ENCODE measurements at places on chromosomes 4 and X.

DNA sequence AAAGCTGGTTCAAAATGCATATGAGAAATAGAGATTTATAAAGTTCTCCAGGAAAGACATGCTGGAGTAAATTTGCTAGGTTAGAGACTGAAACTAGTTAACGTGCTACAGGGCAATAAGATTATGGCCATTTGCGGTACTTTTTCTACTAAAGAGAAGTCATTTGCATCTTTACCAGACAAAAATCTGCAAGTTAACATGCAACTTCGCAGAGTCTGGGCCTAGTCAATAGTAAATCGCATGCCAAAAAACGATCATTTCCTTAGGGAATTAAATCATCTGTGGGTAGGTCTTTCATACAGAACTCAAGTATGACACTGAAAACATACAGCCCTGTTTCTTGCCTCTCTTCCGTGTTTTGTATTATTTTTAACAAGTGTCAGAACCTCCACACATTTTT, 32.8 kb upstream of the REST start:
- DNase-seq: no peak

GRCh38 chrX:119605464-119606279, 552 bp downstream of the NKRF start:
- DNase-seq: peak; percentile 0

DNA sequence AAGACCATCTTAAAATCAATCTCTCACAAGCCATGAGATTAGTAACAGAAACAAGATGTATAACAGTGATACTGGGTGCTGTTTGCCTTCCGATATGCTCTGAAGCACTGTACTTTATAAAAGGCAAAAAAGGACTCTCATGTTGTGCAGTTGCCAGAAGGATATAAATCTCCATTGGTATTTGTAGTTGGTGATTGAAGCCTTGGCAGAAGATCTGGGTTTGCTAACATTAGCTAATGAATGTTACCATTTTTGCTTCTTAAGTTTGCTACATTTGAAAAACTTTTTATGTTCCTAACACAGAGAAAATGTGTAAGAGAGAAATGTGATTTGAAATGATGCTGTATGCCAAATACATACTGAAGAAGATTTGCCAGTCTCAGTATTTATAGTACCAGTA, 44.4 kb downstream of the RAP1GDS1 start:
- no peak for DNase-seq

DNA sequence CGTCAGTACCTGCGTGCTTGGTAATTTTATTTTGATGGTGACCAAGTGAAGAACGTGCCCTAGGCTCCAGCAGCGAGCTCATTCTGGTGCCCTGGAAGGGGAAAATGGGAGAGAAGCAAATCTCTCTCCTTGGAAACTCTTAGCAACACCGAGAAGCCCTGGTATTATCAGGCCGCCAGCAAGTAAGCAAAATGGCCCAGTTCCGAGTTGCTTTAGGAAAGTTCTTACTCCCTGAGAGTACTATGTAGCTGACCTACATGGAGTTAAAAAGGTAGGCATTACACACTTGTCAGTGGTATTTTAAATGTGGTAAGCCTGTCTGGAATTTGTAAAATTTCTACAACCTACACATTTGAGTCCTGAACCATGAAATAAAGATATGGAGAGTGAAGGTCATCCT, 146.4 kb downstream of the CPEB2 start:
- no peak for DNase-seq

All from LoVo (cell line).